Activated CD8-positive, alpha-beta memory T cell treated with anti-CD3 and anti-CD28 coated beads for 36 hours (primary cell): ENCODE measurements at places on chromosomes 11 and 22. TPM values are rescaled to one million over a fixed set of nuclear protein-coding genes. Genes with fewer than 3 reads are reported as not detected.

Gene FOLR3
- total RNA-seq = not detected

Gene CSF2RB
- 0.04 TPM for total RNA-seq

Gene HBB
- total RNA-seq = not detected

Gene PDGFB
- total RNA-seq = 1.2 TPM

Gene PLEKHB1
- total RNA-seq = 7.7 TPM

Gene GPHA2
- not detected for total RNA-seq

Gene IL18
- not detected for total RNA-seq

Gene OR10G7
- total RNA-seq = not detected

Gene ADSL
- total RNA-seq = 160 TPM

Gene F2
- total RNA-seq = not detected

Gene GAL3ST1
- not detected for total RNA-seq

Gene SSTR3
- 0.65 TPM for total RNA-seq
